HL-60 (cell line): ENCODE measurements at places on chromosomes 7 and 10.

- DNase-seq: no peak
Observed at GRCh38 chr10:63467841-63468240, 2.1 kb upstream of the JMJD1C start.

DNA sequence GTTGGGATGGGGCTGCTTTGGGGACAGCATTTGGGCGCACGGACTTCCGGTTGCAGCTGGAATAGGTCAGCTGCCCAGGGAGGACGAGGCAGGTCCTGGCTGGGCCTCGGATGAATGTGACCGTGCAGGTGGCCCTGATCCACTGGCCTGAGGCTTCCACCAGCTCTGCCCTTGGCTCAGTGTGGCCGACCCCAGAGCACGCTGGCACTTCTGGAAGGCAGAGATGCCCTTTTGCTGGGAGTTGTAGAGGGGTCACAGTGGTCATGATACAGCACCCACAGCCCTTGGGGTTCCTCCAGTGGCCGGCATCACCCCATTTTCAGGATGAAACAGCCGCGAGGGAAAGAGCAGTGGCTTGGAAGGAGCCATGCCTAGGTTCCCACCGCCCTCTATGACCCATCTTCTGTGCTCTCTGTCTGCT lies 19.0 kb downstream of the ADCY1 start:
- DNase-seq: no peak

- no peak for DNase-seq
Observed at GRCh38 chr10:70650718-70651117, 21.6 kb upstream of the ADAMTS14 start.

DNA sequence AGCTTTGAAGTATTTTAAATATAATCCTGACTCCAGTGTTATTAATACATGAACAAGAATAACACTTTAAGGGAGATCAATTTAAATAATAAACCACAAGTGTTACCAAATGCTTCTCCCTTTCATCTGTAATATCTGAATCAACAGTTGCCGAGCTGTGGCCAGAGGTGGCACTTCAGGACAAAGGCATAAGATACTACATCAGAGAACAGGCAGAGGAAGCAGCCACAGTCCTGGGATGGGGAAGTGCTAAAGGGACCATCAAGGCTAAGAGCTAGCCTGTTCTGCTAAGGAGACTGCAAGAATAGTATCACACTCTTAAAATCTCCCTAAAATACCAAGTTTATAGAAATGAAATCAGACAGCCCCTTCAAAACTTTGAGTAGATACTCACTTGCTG lies 378.2 kb upstream of the PRKCQ start:
- DNase-seq: peak; percentile 52

DNA sequence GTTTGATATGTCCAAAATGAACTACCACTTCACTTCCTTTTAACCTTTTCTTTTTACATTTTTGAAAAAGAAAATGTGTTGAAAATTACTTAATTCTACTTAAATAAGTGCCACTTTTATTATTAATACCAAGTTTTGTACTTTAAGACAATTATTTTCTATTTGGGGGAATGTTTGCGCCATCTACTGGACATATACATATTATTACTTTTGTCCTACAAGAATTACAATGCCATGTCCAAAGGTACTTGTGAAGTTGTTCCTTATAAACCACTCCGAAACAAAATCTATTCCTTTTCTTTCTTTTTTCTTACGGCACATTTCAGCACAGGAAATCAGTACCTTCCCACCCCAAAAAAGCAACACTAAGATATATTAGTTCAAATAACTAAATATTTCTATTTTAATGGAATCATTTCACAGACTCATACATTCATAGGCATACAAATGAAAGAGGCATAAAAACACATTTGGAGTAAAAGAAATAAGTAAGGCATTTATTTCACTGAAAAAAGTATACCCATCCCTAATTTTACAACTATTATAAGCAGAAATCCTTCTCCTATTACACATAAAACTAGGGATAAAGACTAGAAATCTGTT lies 169.9 kb downstream of the RNF133 start:
- DNase-seq: no peak

DNA sequence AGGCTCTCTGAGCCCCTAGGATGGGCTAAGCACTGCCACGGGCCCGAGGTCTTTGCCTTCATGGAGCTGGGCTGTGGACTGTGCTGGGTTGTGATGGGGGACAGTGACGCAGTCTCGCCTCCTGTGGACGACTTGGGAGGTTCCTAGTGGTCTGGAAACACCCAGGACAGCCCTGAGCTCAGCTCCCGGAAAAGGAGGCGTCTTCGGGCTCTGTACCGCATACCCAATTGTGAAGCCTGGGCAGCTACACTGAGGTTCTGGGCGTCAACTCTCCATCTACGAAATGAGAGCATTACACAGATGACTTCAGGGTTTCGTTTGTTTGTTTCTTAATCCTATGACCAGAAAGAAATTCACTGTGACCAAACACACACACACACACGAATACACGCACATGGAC lies 79.6 kb upstream of the KAT6B start:
- no peak for DNase-seq

GRCh38 chr7:157830331-157830730 lies 493.5 kb downstream of the DNAJB6 start:
- no peak for DNase-seq

GRCh38 chr7:130276796-130277762 lies 10.4 kb downstream of the CPA2 start:
- no peak for DNase-seq

GRCh38 chr10:61987951-61988379 lies 86.5 kb downstream of the ARID5B start:
- no peak for DNase-seq

DNA sequence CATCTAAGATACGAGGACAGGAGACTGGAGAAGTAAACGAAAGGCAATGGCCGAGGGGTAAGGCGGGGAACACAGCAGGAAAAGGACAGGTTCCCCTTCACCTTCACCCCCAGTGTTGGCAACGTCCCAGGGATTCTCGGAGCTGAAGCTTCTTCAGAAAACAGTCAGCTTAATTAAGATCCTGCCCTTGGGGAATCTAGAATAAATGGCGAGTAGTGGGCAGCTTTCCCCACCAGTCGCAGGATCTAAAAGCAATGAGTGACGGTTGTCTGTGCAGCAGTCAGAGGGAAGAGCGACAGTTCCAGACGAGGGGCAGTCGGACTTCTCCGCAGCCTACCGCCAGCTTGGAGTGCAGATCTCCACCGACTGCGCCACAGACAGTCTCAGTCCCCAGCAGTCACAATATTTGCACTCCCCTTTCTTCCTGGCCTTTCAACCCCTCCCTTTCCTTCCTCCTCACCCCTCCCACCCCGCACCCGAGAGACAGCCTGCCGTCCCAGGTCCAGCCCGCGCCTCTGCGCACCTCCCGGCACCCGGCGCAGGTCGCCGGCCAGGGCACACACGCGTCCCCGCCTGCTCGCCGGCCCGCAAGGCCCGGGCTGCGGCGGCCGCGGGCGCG lies 10.9 kb upstream of the SP8 start:
- no peak for DNase-seq

DNA sequence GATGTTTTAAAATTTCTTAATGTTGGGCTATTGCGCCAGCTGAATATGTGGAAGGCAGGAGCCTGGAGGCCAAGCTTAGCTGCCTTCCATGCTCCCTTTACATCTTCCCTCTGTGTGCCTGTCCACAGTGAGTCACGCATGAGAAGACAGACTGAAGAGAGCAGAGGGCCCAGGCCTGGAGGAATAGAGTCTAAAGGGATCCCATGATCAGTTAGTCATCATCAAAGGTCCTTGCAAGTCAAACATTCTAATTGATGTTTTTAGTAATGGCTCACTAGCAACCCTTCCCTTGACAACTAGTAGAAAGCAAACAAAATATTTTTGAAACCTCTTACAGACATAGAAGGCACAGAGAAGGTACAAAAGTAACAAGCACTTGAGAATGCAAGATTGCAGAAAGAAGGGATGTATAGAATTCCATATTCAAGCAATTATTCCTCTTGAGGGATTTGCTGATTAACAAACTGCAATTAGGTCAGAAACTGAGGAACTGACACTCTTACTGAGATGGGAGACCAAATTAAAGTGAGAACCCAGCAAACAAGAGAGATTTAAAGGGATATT lies 30.7 kb upstream of the APBB1IP start:
- peak; percentile 7 for DNase-seq

DNA sequence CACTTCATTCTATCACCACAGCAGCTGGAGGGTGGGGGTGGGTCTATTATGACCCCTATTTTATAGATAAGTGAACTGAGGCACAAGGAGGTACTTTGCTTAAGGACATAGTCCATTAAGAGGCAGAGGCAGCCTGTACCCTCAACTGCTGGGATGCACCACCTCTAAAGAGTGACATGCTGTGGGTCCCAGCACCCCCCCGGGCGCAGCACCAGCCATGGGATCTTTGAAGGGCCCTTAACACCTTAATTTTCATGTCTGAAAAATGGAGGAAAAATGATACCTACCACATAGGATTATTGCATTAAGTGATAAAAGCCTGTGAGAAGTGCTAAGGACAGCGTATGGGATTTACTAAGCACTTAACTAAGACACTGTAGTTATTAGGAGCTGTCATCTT lies 15.4 kb downstream of the ADCYAP1R1 start:
- no peak for DNase-seq

GRCh38 chr7:94092980-94093379 lies 88.8 kb upstream of the BET1 start:
- no peak for DNase-seq

DNA sequence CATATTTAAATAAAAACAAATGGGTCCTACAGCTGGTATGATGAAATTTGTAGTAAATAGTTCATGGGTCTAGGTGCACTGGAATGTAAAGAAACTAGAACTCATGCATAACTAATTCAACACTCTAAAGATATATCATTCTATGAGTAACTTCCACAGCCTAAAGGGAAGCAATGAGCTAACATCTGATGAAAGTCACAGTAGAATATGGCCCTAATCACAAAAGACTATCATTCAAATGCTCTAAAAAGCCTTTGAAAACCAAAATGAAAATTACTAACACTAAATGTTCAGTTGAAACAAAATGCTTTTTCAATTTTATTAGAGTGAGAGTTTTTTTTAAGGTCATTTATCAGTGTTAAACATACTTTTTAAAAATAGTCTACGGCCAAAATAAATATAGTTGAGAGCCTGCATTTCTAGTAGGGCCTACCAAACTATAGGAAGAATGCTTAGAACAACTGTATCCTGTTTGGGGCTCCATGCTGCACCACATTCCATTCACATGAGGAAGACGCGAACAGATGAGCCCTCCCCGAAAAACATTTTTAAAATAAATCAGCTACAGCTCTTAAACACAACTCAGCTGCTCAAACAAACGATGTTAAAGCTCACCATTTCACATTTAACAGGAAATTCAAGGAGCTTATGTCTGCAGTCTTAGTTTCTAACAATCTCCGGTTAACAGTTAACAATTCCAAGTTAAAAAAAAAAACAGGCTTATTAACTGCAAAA lies 134.5 kb downstream of the NRBF2 start:
- peak; percentile 34 for DNase-seq

DNA sequence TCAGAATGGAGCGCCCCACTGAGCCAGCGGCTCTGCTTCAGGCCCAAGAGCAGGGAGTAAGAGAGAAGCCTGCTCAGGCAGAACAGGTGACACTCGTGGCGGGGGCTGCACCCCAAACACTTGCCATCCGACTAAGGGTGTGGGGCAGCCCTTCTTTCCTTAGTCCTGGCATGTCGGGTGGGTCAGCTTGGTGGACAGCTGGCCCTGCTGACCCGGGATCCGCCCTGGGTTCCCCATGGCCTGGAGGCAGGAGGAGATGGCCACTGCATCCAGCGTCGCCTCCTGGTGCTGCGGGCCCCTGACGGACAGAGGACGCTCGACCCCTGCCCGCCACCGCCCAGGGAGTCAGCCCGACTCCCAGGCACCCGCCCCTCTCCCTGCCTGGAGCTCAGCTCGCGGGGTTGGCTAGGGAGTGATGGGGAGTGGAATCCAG lies 1.2 kb upstream of the PAOX start:
- no peak for DNase-seq

- no peak for DNase-seq
Observed at GRCh38 chr7:94683066-94683465, 27.1 kb upstream of the SGCE start.

DNA sequence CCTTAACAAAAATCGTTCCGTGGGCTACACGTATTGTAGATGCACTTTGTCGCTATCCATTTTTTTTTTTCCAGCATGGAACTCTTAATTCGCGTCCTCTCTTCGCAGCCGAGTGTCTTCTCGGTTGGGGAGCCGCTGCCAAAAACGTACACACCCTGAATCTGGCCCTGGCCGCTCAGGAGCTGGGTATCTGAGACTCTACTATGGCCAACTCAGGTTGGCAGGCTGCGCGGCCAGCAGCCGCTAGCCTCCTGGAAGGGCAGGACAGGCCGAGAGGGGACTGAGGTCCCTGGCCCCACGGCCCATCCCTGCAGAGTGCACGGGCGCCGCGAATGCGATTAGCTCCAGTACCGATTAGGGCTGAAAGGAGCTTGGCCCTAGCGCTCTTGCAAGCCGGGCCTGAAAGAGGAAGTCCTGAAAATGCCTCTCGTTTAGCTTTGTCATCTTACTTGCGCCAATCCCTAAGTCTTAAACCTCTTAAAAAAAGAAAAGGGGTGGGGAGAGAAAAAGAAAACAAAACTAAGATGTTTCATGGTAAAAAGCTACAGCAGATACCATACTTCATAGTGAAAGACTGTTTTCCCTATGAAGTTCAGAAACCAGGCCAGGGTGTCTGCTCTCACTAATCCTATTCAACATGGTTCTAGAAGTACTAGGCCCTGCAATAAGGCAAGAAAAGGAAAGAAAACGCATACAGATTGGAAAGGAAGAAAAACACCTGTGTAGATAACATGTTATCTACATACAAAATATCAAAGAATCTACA lies 113.2 kb upstream of the RHEB start:
- peak; percentile 89 for DNase-seq

DNA sequence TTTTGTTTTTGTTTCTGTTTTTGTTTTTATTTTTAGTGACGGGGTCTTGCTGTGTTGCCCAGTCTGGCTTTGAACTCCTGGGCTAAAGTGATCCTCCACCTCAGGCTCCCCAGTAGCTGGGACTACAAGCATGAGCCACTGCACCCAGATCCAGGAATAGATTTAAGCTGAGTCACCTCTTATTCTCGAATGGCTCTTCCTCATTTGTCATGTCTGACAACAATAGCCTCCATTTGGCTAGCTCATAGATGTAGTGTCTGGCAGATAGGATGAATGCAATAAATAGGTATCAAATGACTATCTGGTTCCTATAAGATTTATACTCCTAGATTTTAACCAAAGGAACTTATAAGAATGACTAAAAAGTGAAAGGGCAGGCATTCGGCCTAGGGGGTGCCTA lies 172.9 kb downstream of the TMEM26 start:
- no peak for DNase-seq

GRCh38 chr7:106848851-106849442 lies 16.1 kb upstream of the PIK3CG start:
- no peak for DNase-seq

- DNase-seq: no peak
Observed at GRCh38 chr7:141354251-141354650, 197.0 kb upstream of the AGK start.
